IMR-90 (cell line): ENCODE measurements at places on chromosomes 11 and 22. TPM values are rescaled to one million over a fixed set of nuclear protein-coding genes. Genes with fewer than 3 reads are reported as not detected.

DNA sequence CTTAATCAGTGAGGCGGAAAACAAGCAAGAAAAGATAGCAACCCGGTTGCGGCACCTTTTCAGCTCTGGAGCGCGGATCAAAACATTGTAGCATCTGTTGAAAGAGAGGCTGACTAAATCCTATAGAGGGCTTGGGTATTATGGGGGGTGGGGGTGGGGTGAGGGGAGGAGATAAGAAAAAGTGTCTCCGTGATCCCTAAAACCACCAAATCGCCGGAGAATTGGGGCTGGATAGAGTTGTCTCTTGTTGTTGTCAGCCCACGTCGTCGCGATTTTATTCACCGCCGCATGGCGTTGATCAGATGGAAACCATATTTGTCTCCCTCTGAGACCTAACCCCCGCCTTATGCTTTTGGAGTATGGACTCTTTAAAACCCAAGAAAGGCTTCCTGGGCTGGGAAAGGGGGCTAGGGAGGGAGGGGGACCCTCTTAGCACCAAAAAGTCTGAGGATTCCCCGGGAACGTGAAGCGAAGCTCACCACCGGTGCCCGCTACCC, 13.0 kb downstream of the PAX6 start:
- DNase-seq: no peak
- H3K36me3 ChIP-seq: no peaks in the 10 kb centered on the region
- H3K4me1 ChIP-seq: peaks cover 3% of the 10 kb centered on the region; the same call in 1 of the 2 replicates

GRCh38 chr11:27720277-27720830, 20.1 kb upstream of the BDNF start:
- H3K4me3 ChIP-seq: peak overlapping the region; percentile 0; the same call in 1 of the 2 replicates
- H3K36me3 ChIP-seq: no peaks in the 10 kb centered on the region
- peaks cover 6% of the 10 kb centered on the region for H3K4me1 ChIP-seq
- H3K27me3 ChIP-seq: no peaks in the 10 kb centered on the region
- DNase-seq: peak; percentile 68
- H3K27ac ChIP-seq: no peak overlapping the region

DNA sequence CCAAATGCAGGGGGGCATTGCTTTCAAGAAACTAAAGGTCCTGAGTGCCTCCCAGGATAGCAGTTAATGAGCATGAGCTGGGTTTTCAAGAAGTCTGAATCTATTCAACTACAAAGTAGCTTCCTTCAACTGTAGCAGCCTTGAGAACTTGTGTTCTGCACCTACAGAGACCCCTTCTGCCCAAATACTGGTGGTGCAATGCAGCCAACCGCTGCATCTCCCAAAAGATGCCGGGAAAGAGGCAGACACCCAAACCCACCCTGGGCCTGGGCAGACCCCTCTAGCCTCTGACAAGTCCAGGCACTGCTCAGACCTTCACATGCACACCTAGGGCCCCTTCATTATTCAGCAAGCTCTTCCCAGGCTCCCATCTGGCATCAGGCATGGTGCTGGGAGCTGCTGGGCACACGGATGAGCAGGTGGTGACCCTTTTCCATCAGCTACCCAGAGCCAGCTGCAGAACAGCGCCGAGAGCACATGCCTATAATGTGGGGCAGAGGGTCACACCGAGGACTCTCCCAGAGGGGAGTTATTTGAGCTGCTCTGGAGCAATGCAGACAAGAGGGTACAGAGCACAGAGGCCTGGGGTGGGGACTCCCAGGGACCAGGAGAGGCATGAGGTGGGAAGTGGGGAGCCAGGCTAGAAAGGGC, 44.9 kb upstream of the ETS1 start:
- no peaks in the 10 kb centered on the region for H3K36me3 ChIP-seq
- H3K27me3 ChIP-seq: peaks cover 21% of the 10 kb centered on the region
- peak; percentile 74 for DNase-seq
- no peak overlapping the region for H3K27ac ChIP-seq
- H3K4me3 ChIP-seq: no peak overlapping the region
- H3K4me1 ChIP-seq: no peaks in the 10 kb centered on the region

- peak within 1 kb of the TSS; percentile 29 for H3K4me3 ChIP-seq
- H3K27me3 ChIP-seq: no peaks in the 10 kb centered on the region
- no peak within 1 kb of the TSS for H3K27ac ChIP-seq
- peak; percentile 14 for DNase-seq
Observed at GRCh38 chr22:40679249-40679963, at the start of gene MCHR1. TSS of gene MCHR1 (plus strand) at chr22:40679484. CDS start at chr22:40679653, 169 bp downstream.

DNA sequence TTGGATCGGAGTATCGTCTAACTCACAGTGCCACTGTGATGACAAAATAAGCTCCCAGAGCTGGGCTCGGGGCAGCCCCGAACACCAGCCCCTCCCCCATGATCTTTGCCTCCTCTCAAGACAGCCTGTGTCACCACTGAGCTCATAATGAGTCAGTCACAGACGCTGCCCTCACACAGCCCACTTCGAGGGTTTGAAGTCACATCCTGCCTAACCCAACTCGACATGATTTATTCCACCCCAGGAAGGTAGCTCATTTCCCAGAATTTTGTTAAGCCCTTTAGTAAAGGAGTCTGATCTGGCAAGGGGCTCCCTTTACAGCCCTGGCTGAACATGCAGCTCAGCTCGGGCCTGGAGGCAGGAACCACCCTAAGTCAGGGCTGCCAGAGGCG, 22.8 kb downstream of the MYH9 start:
- H3K4me3 ChIP-seq: no peak overlapping the region
- peaks cover 72% of the 10 kb centered on the region for H3K4me1 ChIP-seq
- peak; percentile 99 for DNase-seq
- no peaks in the 10 kb centered on the region for H3K27me3 ChIP-seq

The GDPD4 gene
- not detected in 2 replicates for total RNA-seq

The RASGRP2 gene
- not detected in 2 replicates for total RNA-seq

The OR4C12 gene
- total RNA-seq: not detected in 2 replicates

The MMP10 gene
- total RNA-seq: not detected in 2 replicates

The OR8D1 gene
- not detected in 2 replicates for total RNA-seq
